Neural crest cell (in vitro differentiated cells): ENCODE measurements at places on chromosomes 13 and 19. TPM values are rescaled to one million over a fixed set of nuclear protein-coding genes. Genes with fewer than 3 reads are reported as not detected.
A peak's percentile ranks its signal among the peaks of the same experiment; 100 is the strongest.

DNA sequence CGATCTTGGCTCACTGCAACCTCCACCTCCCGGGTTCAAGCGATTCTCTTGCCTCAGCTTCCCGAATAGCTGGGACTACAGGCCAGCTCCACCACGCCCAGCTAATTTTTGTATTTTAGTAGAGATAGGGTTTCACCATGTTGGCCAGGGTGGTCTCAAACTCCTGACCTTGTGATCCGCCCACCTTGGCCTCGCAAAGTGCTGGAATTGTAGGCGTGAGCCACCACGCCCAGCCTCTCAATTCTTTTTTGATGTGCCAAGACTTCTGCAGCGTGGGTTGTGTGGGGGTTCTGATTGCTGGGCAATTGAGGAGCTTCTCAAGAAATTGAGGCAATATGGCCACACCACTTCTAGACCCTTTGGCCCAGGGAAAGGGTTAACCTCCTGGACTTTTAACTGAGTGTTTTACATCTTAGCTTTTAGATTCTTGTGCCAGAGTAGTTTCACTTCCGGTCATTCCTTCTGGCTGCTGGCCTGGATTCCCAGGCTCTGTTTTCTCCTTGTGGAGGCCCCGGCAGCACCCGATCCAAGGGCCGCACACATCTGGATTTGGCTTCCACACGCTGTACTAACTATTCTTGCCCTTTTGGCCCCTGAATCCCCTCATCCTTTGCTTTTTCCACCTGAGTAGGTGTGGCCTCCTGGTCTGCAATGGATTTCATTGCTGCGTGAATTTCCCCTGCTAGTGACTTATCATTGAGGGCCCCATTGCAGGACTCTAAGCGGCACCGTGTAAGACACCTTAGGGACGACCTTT lies 14.7 kb downstream of the SMARCA4 start:
- no peak for DNase-seq

DNA sequence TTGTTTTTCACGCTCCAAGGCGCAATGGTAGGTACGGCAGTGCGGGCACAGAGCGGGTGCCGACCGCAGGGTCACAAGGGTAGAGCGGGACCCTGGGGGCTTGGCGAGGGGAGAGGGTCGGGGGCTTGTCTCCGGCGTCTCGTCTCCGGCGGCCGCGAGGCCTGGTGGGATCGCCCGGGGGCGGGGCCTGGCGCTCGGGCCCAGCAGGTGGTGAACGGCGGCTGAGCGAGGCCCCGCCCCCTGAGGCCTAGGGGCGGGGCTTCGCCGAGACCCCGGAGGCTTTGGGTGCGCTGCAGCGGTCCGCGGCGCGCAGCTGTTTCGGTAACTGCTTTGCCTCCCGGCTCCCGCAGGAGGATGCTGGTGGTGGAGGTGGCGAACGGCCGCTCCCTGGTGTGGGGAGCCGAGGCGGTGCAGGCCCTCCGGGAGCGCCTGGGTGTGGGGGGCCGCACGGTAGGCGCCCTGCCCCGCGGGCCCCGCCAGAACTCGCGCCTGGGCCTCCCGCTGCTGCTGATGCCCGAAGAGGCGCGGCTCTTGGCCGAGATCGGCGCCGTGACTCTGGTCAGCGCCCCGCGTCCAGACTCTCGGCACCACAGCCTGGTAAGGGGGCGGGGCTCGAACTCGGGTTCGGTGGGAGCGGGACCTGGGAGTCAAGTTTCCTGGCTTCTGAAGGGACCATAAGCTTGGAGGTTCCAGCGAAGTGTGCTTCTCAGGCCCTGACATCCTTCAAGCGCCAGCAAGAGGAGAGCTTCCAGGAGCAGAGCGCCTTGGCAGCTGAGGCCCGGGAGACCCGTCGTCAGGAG lies at the start of gene TSEN34:
TSS of gene TSEN34 (plus strand) at position 298 of the 800 bp plus-strand sequence. CDS start at position 355, 57 bp downstream.
- DNase-seq, result peak; percentile 83

DNA sequence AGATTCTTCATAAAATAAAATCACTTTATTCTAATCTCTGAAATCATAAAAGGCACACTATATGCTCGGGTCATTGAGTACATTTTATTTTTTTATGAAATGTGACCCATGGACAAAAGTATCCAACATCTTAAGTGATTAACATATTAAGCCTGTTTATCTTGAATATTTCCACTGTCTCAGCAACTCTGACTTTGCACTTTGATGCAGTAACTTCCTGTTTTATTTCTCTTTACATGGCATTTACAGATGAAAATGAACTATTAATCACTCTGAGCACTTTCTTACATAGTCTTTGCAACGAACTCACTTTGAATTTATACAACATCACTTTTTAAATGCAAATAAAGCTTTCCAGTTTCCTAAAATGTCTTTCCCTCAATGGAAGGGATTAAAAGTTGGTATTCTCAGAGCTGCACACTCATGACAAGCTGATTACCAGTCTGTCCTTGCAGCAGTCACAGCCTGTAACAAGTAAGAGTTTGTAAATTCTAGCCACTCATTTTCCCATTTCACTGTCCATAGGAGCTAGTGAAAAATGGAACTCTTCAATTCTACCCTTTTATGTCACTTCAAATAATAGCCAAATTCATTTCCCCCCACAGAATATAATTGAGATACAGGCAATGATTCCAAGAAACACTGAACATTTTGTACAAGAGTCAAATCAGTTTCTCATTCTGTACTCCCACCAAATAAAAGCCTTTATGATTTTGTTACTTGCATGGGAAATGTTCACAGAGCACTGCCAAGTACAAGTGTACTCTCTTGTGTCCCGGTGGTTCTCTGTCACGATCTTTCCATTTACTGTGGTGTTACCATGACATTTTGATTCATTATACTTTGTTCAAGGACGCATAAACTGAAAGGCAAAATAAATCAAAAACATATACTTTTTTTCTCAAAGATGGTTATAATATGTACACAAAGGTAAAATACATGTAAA lies 1968.9 kb downstream of the PCDH9 start:
- DNase-seq, result no peak

DNA sequence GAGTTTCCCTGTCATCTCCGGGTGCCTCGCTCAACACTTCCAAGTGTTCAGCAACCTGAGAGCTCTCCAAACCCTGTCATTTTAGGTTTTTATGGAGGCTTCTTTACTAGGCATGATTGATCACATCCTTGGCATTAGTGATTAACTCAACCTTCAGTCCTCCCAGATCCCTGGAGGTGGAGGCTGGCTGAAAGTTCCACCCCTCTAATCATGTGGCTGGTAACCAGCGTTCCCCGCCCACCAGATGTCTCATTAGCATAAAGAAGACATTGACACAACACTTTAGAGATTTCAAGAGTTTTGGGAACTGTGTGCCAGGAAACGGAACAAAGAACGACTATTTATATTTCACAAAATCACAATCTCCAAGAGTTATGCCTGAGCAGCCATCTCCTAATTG lies 71.1 kb upstream of the RGCC start:
- DNase-seq, result no peak

DNA sequence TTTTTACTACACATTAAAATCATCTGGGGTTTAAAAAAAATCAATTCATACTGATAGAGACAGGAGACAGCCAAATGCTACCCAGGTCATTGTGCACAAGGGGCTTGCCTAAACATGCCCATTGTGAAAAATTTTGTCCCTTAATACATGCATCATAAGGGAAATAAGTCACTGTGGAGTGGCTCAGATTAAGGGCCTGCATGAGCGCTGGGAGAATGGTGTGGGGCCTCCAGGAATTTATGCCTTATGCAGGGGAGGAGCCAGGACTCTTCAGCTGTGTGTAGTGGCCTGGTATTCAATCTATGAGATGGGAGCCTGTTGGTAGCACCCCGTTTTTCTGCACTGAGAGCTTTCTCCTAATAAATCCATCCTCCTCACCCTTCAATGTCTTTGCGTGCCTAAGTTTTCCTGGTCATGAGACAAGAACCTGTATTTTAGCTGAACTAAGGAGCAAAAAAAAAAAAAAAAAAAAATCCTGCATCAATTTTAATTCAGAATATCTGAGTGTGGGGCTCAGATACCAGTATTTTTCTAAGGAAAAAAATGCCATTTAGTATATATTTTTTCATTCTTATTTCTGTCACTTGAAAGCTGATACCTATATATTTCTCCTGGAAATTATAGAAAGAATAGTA lies 997.6 kb upstream of the ATXN8OS start:
- DNase-seq, result no peak

DNA sequence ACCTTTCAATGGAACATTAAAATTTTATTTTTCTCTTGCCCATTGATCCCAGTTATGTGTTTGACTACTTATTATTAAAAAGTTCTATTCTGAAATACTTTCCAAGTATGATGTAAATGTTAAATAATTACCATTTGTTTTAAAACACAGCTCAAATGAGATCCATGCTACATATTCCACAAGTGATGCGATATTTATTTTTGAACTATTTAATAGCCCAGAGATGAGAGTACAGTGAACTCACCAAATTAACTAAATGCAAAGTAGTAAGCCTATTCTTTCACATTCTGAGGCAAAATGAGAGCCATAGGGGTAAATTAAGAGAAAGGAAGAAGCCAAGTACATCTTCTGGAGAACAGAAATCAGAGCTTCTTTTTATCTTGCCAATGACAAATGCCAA lies 1.2 kb upstream of the DCLK1 start:
- DNase-seq, result no peak

DNA sequence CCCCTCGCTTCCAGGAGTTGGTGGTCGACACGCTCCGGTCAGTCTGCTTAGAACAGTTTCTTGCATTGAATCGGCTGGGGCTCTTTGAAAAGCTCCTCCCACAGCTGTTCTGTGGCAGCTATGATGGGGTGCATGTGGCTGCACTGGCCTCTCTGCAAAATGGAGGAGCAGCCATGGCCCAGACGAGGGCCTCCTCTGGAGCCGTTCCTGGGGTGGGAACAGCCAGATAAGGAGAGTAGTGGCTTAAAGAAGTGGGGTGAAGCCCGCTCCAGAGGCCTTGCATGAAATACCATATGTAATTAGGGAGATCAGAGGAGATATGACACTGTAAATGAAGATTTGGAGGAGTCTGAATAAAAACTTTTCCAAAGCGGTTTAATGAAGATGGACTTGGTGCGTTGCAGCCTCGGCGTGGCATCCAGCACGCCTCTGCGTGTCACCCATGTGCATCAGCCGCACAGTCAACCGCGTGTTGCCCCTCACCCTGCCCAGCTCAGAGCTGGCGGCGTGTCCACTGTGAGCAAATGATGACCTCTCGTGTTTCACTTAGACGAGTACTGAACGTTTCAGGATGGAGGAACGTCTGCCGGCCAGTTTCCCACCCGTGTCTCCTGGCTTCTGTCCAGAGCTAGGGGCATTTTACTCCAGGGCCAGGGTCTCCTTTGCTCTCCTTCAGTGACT lies 199.2 kb downstream of the TEX29 start:
- no peak for DNase-seq

DNA sequence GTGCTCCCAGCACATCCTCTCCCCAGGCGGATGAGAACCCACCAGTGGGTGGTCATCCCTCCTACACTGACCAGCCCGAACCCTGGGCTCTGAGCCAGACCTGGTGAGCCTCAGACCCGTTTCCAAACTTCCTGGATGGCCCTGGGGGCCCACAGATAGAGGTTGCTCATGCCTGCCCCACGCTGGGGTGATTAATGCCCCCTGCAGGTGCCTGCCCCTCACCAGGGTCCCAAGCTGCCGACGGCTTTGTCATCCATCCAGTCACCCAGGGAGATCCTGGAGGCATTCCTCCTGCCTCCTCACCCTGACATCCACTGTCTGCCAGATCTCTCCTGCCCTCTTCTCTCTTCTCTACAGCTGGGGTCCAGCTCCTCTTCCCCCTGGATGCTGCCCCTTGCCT lies 28.4 kb upstream of the PLA2G4C start:
- no peak for DNase-seq

GRCh38 chr13:98428256-98428966 lies 148.5 kb downstream of the STK24 start:
- DNase-seq, result no peak

DNA sequence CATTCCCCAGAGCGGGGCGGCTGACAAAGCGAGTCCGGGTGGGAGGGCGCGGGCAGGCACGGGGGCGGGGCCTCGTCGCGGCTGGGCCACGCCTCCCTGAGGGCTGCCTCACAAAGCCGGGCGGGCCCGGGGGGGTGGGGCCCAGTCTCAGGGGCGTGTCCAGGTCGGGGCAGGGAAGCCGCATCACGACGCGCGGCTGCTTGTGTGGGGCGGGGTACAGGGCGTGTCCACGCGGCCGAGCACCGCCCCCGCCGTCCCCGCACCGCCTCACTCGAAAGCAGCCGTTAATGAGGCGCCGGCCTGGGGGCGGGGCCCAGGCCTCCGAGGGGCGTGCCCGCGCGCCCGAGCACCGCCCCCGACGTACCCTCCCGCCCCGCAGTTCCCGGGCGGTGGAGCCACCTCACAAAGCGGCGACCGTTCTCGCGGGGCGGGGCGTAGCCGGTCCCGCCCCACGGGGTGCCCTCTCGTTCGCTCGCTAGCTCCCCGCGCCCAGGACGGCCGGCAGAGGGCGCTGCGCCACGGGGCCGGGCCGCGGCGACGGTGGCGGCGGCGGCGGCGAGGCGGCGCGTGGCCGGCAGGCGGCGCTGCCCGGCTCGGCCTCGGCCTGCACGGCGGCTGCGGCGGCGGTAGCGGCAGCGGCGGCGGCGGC lies at the start of gene CARM1:
TSS of gene CARM1 (plus strand) at position 599 of the 649 bp plus-strand sequence. CDS start 150 bp downstream, outside the sequence.
- DNase-seq, result peak; percentile 97

- no peak for DNase-seq
Measured at GRCh38 chr13:110214637-110215036, 92.3 kb downstream of the COL4A1 start.

DNA sequence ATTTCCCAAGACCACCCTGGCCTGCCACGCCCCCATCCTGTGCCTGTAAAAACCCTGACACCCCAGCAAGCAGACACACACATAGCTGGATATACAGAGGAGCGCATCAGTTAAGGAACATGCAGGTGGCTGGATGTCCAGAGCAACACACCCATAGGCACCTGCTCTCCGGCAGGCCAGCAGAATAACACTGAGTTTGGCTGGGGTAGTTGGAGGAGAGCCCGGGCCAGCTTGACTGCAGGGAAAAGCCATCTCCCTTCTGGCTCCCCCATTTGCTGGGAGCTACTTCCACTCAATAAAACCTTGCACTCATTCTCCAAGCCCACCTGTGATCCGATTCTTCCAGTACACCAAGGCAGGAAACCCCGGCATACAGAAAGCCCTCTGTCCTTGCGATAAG lies 8.9 kb downstream of the RASL11A start:
- no peak for DNase-seq

- DNase-seq, result no peak
Measured at GRCh38 chr13:35789335-35790165, 313.1 kb upstream of the MAB21L1 start.

GRCh38 chr13:19764237-19764636 lies 18.5 kb downstream of the PSPC1 start:
- no peak for DNase-seq

DNA sequence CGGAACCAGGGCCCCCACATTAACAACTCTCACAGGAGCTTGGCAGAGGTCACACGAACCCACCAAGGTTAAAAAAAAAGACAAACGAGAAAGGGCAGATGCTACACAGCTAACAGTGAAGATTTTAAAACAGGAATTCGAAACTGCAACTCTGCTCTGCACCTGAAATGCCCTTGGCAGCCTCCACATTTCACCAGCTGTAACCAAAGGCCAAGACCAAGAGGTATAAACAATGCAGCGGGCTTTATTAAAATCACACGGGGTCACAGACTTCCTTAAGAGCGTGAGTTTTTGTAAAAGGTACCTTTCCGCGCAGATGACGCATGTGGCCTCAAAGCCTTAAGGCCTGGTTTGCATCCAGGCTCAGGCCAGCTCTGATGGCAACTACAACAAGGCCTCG lies 88.2 kb downstream of the STK24 start:
- no peak for DNase-seq

Gene GPR12
- total RNA-seq, result 0.14 TPM in 2 replicates

Gene MIR17HG
- total RNA-seq, result 40.6 and 40.9 TPM in 2 replicates

Gene CEACAM4
- not detected in 2 replicates for total RNA-seq

Gene ZNF835
- 0.11 TPM in 1 of 2 replicates, not detected in the other for total RNA-seq

Gene KLK11
- not detected in 2 replicates for total RNA-seq

Gene SERP2
- 10.3 and 14.0 TPM in 2 replicates for total RNA-seq

Gene F2RL3
- total RNA-seq, result not detected in 2 replicates

Gene COPE
- total RNA-seq, result 194 and 196 TPM in 2 replicates

Gene CEACAM20
- total RNA-seq, result not detected in 2 replicates

Gene CFAP97D2
- total RNA-seq, result not detected in 2 replicates

Gene KL
- 0.11 and 0.12 TPM in 2 replicates for total RNA-seq
